ELF-1 (cell line): ENCODE measurements at places on chromosomes 2 and 18.

DNA sequence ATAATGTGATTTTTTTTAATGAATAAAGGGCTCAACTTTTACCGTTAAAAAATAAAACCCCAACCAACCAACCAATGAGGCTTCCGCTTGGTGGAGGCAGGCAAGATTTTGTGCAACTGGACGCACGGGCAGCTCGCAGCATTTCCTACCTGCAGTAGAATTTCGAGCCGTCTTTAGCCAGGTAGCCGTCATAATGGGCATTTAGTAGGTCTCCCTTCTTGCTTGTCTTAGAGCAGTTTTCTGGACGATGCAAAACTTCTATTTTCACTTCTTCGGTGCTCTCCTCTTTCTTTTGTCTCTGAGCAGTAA is 316 bp downstream of the FKBP7 start:
- DNase-seq, result no peak

- DNase-seq, result peak; percentile 92
These were observed 81.1 kb downstream of the RTP5 start for GRCh38 chr2:241950413-241951315.

DNA sequence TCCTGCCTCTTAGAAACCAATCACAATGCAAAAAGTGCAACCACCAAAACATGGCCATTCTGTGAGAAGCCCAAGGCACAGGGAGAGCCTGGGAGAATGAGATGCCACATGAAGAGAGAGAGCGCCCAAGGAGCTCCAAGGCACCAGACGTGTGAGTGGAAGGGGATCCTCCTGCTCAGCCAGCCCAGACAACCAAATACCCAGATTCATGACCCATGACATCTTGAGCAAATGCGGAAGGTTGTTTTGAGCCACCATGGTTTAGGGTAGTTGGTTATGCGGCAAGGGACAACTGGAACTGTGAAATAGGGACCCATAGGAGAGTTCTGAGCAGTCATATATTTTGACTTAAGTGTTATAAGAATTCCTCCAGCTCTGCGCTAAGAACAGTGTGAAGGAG is 7.0 kb downstream of the AFF3 start:
- DNase-seq, result no peak

DNA sequence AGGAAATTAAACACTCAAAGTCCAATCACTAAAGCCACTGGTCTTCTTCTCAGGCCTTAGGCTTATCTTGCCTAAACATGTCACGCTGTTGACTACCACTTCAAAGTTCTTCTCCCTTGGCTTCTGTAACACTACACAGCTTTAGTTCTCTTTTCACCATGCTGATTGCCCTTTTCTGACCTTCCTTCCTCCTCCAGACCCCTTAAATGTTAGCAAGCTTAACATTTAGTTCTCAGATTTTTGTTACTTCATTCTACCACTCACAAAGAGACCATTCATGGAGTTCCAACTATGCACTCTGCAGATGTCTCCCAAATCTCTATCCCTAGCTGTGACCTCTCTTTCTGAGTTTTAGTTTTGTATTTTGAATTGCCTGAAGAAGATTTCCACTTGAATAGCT is 64.4 kb downstream of the TTC21B start:
- DNase-seq, result no peak

DNA sequence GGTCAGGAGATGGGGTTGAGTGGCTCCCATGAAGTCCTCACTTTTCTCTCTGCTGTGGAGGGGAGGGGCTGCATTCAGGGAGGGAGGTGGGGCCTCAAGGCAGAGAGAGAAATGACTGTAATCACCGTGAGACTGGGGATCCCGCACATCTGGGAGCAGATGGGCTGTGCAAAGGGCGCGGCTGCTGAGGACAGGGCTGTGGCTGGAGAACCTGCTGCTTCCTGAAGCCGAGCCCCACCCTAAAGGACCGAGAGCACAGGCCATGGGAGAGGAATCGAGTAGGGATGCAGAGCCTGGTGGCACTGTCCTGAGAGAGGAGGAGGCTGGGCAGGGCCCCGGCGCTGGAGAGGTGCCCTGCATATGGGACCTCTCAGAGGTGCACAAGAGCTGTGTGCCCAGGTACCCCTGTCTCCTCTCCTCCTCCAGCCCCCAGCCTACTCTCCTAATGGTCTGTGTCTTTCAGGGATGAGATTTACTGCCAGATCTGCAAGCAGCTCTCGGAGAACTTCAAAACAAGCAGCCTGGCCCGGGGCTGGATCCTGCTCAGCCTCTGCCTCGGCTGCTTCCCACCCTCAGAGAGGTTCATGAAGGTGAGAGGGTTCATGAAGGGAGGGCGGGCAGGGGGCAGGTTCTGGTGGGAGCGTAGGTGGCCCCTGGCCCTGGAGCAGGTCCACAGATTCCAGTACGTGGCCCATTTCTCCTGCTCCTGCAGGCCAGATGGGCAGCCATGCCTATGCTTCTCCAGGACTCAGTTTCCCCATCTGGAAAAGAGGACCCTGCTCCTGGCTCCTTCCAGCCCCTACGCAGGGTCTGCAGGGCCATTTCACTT is 25.9 kb upstream of the GPR17 start:
- DNase-seq, result no peak

DNA sequence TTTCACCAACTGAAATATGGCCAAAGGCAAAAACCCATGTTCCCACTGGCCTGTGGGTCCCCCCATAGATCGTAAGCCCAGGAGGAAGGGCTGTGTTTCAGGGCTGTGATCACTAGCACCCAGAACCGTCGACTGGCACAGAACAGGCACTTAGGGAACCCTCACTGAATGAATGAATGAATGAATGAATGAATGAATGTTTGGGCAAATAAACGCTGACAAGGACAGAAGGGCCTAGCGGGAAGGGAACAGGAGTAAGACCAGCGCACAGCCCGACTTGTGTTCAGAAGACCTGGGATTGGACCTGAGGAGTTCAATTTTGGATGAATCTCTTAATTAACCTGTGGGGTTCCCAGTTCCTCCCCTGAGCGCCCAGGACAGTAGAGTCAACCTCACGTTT is 76.2 kb downstream of the TPO start:
- DNase-seq, result no peak

DNA sequence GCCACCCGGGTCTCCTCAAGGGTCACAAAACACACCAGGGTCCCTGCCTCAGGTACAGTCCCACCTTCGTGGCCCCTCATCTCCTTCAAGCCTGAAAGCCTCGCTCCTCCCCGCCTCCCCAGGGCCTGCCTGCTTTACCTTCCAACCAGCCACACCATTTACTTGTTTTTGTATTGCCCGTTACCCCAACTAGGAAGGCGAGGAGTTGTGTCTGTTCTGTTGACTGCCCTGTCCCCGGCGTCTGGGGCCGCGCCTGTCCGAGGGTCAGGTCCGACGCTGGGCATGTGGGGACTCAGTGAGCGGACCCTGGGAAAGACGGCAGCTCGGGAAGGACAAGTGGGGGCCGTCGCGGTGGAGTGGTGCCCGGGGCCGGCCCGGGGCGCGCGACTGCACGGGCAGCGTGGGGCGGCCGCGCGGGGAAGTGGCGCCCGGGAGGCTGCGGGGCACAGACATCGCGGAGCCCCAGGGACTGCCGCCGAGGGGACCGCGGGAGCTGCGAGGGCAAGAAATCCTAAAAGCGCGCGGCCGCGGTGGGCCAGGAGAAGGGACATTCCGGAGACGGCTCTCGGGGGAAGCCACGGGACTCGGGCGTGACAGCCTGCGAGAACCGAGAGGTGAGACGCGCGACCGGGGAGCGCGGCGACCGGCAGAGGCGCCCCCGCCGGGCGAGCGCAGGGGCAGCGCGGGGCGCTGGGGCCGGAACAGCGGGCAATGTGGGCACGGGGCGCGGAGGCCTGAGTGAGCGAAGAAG is 797 bp upstream of the GRHL1 start:
- DNase-seq, result no peak

DNA sequence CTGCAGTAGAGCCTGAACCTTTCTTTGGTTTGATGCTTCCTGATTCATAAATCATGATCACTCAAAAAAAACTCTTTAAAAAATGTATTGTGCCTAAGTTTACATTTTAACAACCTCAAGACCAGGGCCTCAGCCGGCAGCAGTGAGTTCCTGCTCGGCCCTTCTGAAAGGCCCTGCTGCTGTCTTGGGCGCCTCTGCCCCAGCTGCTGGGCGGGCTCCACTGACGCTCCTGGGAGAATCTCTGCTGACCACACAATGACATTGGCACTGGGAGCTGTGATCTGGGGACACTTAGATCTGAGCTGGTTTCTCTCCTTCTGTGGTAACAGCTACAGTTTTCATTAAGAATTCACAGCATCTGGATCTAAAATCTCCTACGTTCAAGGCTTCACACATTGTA is 25.7 kb downstream of the TPO start:
- DNase-seq, result no peak

- no peak for DNase-seq
These were observed 84.6 kb downstream of the FBXO15 start for GRCh38 chr18:74063023-74063422.

DNA sequence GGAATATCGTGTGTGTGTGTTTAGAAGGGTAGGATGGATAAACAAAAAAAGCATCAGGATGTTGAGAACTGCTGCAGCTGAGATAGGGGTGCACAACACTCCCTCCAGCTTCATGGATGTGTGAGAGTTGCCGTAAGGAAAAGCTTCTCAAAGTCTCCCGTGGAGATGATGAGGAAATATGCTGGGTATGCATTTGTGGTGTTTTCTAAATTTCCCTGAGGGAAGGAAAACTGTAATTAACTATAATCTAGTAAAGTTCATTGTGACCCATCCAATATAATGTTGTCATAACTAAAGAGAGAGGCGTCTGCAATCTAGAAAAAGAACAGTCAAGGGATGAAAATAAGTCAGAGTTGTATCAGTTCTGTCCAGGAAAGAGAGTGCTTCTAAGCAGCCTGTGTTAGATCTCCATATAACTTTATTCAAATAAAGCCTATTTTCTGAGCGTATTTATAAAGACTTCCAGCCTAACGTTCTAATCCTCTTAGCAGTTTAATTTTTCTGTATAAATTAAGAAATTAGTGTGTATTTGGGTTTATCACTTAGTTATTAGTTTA is 7.3 kb upstream of the LMAN2L start:
- DNase-seq, result no peak

GRCh38 chr2:150474326-150475074 is 13.0 kb downstream of the RND3 start:
- DNase-seq, result no peak

DNA sequence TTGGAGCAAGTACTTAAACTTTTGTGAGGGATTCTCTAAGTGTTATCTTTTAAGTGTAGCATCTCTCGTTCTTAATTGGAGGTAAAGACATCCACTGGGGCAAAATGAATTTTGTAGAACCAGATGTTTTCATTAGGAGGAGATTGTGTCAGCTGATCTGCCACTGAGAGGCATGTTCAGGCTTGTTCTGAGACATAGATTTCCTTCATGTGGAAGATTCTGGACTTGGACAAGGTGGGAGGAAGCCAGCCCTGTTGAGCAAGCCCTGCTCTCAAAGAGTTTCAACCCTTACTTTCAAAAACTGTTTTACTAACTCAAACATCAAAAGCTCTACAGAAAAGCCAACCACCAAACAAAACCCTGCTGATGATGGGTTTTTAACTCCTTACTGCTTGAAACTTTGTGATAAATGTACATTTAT is 6.5 kb downstream of the MAP4K4 start:
- DNase-seq, result no peak

- peak; percentile 96 for DNase-seq
These were observed 1.7 kb upstream of the POLR2D start for GRCh38 chr2:127859712-127860085.

- no peak for DNase-seq
These were observed 25.1 kb upstream of the TXNDC2 start for GRCh38 chr18:9860682-9861081.

GRCh38 chr2:98771721-98772524 is 41.0 kb upstream of the MGAT4A start:
- no peak for DNase-seq

DNA sequence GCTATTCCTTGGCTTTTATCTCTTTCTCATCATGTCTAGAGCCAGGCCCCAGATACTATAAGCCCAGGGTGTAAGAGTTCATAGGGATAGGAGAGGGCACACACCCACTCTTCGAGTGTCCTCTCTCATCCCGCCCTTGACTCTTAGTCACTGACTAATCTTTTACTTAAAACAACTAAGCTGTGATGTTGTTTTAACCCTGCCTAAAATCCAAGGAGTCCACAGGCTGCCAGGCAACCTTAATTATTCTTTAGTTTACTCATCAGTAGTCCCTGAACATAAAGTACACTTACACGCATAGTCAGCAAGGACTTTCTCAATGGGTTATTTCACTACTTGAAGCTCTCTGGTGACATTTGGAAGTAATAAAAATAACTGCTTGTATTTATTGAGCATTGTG is 28.4 kb downstream of the GREB1L start:
- DNase-seq, result no peak

- DNase-seq, result no peak
These were observed 487.3 kb upstream of the DCC start for GRCh38 chr18:51852681-51853080.

- no peak for DNase-seq
These were observed 1.3 kb downstream of the PTPN2 start for GRCh38 chr18:12882453-12883371.

- no peak for DNase-seq
These were observed 1599.7 kb upstream of the ZEB2 start for GRCh38 chr2:146119586-146119985.
